A549 treated with AZD2906 at 1 μM for 4 hours (cell line): ENCODE measurements at places on chromosomes 7 and 10. TPM values are rescaled to one million over a fixed set of nuclear protein-coding genes. Genes with fewer than 3 reads are reported as not detected.

Gene PGAM2
- not detected in 5 replicates for total RNA-seq

Gene MGAM2
- 0.01 to 0.02 TPM (median 0.02 TPM) in 3 of 5 replicates, not detected in the others for total RNA-seq

Gene MRPS24
- total RNA-seq: 227 to 263 TPM (median 250 TPM) in 5 replicates

Gene GNAT3
- total RNA-seq: not detected in 5 replicates
